ENCODE measurements at places on chromosomes 11 and 22.

DNA sequence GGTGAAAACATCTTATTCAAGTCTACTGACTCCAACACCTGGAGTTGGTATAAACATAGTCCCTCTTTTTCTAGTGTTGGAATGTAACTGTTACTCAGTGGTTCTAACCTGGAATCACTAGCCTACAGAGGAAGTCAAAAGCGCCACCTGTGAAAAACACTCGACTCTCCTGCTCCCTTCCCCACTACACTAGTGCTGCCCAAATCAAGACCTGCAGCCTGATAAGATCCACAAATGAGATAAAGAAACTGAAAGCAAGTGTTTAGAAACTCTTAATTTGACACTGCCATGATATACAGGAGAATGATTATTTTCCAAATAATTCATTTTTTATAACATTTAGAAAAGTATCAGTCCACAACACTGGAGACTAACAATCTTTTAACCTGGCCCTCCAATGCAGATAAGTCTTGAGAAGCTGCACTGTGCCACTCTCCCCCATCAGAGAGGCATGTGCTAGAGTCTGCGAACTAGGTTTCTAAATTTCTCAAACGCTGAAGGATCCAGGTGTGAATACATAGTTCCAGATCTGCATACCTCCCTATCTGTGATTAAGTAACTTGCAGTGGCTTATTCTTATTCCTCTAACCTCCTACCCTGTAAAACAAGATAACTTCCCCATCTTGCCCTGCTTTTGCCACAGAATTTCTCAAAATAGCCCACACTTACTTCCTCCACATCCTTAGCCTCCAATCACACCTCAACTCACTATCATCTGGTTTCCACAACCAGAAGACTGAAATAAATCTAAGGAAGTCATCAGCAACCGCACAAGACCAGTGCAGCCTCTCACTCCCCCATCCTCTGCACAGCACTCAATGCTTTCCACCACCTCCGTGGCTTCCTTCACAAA is 88.1 kb downstream of the RRAS2 start:
- peak; percentile 30 for DNase-seq

DNA sequence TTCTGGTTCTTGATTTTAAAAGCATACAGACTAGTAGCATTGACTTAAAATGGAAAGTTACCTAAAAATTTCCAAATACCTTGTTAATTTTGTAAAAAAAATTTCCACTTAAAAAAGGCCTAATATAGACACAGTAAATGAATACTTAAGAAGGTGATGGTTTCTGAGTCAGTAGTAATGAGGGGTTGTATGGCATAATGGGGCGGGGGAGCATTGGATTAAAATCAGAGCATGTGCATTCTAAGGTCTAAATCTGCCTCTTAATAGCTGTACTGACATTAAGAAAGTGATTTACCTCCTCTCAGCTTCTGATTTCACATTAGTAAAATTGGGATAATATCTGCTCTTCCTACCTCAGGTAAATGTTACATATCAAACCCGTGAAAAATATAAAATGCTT is 446.5 kb downstream of the AASDHPPT start:
- no peak for DNase-seq

DNA sequence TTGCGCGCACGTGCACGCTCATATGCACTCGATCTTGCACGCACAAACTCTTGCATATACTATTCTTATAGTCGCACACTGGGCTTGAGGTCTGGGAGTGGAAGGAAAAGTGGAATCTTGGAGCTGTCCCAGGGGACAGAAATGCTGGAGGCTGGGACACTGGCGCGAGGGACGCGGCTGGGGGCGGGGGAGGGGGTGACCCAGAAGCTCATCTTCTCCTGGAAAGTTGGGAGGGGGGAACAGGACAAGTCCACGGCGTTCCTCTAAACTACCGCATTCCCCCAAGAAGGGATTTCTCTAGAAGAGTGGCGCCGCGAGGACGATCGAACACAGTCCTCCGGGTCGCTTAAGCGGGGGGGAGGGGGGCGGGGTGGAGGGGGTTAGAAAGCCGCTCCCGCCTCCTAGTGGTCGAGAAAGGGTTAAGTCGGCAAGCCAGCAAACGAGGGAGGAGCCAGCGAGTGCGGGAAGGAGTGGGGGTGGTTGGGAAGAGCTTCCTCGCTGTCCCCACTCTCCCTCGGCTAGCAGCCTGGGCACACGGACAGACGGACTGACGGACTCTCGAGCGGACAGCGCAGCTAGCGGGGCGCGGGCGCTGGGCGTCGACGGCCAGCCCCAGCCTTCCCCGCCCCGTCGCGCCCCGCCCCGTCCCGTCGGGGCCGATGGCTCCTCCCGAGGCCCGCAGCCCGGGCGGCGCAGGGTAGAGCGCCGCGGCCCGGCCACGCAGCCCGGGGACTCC is at the start of gene RTN4RL2:
RTN4RL2 (plus strand) TSS at position 507 of the 736 bp plus-strand sequence. CDS start 338 bp downstream, outside the sequence.
- peak; percentile 35 for DNase-seq

- DNase-seq, result no peak
Measured at GRCh38 chr22:48486134-48486532, 1341.5 kb downstream of the BRD1 start.

DNA sequence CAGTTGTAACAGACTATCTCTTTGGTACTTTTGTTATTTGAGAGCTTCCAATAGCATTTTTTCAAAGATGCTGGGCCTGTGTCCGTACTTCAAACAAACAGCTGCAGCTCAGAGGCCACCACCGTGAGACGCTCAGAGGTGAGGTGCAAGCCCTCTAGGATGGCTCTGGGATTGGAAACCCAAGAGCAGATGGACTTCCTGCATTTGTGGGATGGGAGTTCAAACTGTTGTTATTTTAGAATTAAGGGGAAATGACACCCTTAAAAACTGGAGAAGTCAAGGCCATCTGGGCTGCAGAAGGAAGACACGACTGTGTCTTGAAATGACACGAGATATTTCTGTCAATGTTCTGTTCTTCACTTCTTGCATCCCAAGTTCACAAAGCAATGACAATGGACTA is 9.2 kb upstream of the IL10RA start:
- no peak for DNase-seq

- no peak for DNase-seq
Measured at GRCh38 chr22:48218889-48219420, 1456.5 kb downstream of the TBC1D22A start.

GRCh38 chr11:78319453-78319955 is 98.1 kb downstream of the GAB2 start:
- no peak for DNase-seq

Measured in activated T-helper 2 cell treated with anti-CD3 and anti-CD28 coated beads, Interferon-gamma antibody, Interleukin-2, Interleukin-4, amounts not matched to agents 10 μg/mL and 5 μg/mL and 100 μg/mL, durations not matched to agents 14 hours and 24 hours and 36 hours (primary cell).